Suppressor macrophage treated with lipopolysaccharide for 1 hour (primary cell): ENCODE measurements at places on chromosomes 1 and 21.
A peak's percentile ranks its signal among the peaks of the same experiment; 100 is the strongest.

- DNase-seq, result no peak
Measured at GRCh38 chr1:240619357-240619756, 7.4 kb upstream of the GREM2 start.

DNA sequence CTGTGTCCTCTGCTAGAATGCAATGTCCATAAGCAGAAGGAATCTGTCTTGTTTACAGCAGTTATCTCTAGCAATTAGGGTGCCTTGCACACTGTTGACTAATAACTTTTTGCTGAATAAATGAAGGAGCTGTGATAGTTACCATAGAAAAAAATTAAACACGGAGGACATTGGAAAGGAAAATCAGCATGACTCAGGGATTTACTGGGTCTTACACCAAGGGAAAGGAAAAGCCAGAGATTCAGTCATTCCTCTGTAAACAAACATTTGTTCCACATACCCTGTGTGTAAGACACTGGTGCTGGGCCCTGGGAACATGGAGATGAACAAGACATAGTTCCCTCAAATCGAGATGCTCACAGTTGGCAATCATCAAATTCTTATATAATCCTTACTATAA is 183.3 kb downstream of the PTGER3 start:
- DNase-seq, result no peak

DNA sequence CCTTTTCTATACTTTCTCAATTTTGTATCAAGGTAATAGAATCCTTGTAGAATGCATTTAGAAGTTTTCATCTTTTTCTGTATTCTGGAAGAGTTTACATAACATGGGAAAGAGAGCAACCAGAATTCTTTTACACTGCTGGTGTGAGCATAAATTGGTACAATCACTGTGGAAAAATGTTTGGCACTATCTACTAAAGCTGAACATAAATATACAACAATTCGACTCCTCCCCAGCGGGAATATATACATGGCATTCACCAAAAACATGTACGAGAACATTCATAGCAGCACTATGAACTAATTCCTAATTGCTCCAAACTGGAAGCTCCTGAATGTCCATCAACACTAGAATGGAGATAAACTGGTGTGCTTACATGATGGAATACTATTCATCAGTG is 1.8 kb upstream of the ACBD6 start:
- no peak for DNase-seq

GRCh38 chr1:160823296-160823695 is 27.3 kb downstream of the LY9 start:
- DNase-seq, result no peak

DNA sequence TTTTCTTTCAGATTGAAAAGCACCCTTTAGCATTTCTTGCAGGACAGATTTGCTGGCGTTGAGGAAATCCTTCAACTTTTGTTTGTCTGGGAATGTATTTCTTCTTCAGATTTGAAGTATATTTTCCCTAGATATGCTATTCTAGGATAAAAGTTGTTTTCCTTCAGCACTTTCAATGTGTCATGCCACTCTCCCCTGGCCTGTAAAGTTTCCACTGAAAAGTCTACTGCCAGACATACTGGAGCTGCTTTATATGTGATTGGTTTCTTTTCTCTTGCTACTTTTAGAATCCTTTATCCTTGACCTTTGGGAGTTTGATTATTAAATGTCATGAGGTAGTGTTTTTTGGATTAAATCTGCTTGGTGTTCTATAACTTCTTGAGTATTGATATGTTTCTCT is 44.2 kb upstream of the CD55 start:
- no peak for DNase-seq

GRCh38 chr1:100485855-100486258 is 52.1 kb upstream of the GPR88 start:
- no peak for DNase-seq

DNA sequence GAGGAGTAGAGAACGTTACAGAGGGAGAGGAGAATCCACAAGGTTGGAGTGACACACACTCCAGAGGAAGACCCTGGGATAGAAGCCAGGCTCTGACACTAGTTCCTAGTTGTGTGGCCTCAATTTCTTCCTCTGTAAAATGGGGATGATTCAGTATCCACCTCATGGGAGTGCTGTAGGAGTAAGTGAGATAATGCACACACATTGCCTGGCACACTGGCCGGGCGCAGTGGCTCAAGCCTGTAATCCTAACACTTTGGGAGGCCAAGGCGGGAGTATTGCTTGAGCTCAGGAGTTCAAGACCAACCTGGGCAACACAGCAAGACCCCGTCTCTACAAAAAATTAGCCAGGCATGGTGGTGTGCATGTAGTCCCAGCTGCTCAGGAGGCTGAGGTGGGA is 8.9 kb downstream of the KIF17 start:
- no peak for DNase-seq

DNA sequence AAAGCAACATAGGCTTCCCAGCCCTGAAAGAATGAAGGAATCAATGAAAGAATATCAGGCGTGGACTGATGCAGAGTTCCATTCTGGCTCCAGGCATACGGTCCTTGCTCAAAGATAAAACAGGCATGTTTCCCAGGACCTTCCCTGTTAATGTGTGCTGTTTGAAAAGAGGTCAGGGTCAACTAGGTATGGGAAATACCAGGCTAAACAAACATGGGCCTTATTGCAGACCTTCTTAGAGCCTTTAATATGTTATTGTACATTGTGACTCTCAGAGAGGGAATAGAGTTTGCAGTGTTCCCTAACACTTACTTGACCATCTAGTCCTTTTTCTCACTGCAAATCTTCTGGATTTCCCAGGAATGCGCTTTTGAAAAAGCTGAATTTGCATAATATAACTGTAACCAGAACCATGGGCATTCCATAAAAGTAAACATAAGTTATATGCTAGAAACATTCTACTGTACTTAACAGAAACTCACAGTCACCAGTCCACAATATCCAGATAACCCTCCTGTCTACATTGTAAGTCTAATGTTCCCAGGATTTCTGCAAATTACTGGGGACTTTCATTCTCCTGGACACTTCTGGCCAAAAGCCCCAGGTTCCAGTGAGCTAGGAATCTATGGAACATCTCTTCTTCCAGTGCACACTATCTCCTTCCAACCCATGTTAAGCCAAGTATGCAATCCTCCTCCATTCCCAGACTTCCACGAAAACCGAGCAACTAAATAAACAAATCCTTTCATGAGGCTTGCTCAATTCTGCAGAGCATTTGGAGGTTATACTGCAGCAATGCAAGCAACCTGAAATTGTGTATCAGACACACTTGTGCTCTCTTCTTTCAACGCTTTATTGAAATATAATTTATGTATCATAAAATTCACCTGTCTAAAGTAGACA is 486.6 kb downstream of the SETD4 start:
- DNase-seq, result no peak

DNA sequence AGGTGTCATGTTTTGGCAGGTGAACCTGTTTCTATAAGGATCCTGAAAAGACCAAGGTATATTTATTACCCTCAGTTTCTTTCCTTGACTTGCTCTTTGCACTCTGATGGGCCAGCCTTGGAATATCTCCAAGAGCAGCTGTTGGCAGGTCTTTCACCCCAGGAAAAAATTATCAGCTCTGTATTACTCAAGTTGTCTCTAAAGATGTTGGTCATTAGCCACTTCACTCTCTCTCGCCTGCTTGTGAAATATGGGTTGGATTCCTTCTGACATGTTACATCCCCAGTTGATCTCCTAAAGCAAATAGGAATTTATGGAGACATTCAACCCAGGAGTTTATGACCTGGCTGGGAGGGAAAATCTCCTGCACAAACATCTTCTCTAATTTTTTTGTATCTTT is 85.9 kb downstream of the KCNJ15 start:
- no peak for DNase-seq

GRCh38 chr1:3352952-3353331 is 101.5 kb upstream of the ARHGEF16 start:
- no peak for DNase-seq

DNA sequence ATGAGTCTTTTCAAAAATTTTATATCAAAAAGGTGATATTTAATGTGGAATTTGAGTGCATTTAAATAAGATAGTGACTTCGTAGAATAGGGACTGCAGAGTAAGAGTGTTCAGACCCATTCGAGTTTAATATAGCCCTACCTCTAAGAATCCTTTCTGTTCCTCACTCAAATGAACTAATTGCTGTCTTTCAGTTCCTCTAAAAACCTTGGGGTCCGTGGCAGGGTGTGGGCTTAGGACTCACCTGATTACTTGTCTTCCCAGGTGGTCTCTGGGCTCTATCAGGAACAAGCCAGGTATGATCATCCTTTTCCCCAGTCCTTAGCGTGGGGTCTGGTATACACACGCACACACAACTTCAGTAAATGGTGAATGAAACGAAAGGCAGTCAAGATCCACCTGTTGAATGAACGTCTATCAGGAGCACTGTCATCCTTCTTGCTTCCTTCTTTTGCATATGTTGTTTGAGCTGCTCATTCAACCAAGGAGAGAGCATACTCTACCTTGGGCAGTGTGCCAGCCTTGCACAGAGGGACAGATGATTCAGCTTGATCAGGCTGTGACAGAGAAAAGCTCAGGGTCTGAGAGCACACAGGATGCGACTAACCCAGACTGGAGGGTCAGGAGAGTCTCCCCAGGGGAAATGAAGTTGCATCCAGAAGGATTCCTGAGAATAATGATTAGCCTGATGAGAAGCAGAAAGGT is 1.2 kb upstream of the RNF11 start:
- peak; percentile 64 for DNase-seq

- DNase-seq, result no peak
Measured at GRCh38 chr1:7609311-7609994, 161.6 kb upstream of the VAMP3 start.

DNA sequence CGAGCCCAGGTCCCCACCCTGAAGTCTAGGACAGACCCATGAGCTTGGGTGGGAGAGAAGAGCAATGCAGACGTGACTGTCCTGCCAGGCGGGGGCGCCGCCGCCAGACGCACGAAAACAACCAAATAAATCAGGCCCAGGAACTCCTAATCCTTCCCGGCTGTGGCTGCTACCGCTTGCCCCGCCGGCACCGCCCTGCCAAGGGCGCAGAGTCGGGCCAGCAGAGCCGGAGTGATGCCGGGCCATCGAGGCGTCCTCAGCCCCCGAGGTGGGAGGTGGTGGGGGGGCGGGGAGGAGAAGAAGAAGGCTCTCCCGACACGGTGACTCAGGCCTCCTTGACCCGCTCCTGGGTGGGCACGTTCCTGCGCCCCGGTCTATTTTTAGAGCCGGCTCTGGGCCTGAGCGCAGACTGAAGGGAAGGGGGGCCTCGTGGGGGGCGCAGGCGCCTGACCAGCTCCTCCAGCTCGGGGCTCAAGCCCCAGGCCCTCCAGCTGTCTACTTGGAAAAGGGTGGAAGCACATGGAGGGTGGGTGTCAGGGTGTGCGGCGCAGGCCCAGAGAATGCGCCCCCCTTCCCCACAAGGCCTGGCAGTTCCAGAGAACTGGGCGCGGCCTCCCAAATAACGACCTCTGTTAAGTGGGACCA is 10.7 kb upstream of the COL16A1 start:
- peak; percentile 58 for DNase-seq

GRCh38 chr21:25885880-25886279 is 151.1 kb downstream of the GABPA start:
- no peak for DNase-seq

DNA sequence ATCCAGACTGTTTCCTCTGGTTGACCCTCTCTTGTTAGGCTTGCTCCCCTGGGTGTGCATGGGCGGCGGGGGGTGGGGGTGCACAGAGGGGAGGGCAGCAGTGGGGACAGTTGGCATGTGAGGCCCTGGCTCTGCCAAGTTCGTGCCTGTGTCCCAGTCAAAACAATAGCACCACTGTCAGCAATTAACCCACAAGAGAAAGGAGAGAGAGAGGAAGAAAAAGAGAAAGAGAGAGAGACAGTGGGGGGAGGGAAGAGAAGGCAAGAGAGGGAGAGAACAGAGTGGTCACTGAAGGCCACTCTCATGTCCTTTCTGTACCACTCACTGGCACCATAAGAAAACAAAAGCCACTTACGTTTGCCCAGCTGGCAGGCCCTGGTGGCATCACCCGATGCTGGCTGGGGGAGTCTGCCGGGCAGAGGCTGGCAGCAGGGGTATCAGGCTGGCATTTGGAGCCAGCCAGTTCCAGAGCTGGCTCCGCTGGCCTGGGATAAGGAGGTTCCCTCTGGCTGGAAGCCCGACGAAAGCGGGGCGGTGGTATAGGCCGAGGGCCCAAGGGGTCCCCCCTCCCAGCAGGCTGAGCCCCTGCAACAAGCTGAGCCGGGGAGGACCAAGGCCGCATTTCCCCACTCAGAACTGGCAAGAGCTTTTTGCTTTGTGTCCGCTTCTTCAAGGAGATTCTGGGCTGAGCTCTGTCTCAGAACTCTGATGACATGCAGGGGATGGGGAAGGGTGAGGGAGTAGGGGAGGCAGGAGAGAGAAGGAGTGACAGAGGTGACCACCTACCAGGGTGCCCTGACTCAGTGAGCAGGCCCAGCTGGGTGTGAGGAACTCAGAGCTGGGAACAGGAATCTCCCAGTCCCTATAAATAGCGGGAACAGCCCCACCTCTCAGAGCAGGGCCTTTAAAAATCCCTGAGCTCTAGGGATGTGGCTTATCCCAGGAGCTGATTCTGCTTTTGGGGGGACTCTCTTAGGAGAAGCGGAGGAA is 27.9 kb downstream of the PIK3C2B start:
- DNase-seq, result peak; percentile 41

- no peak for DNase-seq
Measured at GRCh38 chr1:221469476-221469875, 272.4 kb downstream of the DUSP10 start.

- DNase-seq, result peak; percentile 38
Measured at GRCh38 chr1:170881268-170882265, 53.8 kb upstream of the MROH9 start.

GRCh38 chr1:44822981-44823451 is 14.7 kb downstream of the BTBD19 start:
- no peak for DNase-seq

- no peak for DNase-seq
Measured at GRCh38 chr1:112504661-112505399, 3.9 kb upstream of the WNT2B start.

DNA sequence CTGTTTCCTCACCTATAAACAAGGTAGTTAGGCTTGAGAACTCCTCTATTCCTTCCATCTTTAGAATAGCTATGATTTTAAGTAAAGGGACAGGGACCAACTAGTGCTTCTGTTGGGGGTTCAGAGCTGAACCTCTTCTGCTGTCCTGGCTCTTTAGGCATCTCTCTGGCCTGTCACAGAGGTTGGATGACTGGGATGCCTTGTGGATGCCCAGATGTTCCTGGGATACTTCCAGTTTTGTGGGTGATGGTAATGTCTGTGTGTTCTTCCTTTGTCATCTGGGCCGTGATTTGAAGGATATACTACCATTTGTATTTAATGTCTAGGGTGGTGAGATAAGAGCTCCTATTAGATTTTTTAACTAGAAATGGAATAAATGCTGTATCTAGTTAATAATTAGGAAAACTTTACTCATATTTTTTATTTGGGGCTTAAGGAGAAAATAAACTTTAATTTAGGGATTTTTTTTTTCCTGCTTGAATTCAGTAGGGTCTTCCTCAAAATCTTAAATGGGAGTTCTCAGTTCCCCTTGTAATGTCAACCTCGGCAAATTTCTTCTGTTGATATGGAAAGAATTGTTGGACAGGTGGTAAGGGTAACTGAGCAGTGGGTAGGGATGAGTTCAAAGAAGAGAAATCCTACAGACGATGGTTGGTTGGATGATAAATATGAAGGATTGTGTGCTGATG is 47.2 kb downstream of the LAMC1 start:
- no peak for DNase-seq
